ENCODE measurements at places on chromosomes 3 and 15.

DNA sequence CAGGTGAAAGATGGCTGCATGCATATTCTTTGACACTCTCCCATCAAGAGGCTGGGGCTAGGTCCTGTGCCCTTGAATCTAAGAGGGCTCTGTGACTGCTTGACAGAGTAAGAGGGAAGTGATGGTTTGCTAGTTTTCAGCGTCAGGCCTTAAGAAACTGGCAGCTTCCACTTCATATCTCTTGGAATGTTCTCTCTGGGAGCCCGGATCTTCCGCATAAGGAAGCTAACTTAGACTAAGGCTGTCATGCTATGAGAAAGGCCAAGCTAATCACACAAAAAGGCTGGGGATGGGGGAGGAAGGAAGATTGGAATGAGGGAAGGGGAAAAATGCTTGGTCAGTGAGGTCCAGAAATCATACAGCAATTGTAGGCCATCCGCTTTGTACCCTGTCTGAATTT lies 50.0 kb downstream of the MB21D2 start:
- no peak for DNase-seq

GRCh38 chr15:39786447-39787056 lies 3.9 kb upstream of the FSIP1 start:
- peak; percentile 74 for DNase-seq

DNA sequence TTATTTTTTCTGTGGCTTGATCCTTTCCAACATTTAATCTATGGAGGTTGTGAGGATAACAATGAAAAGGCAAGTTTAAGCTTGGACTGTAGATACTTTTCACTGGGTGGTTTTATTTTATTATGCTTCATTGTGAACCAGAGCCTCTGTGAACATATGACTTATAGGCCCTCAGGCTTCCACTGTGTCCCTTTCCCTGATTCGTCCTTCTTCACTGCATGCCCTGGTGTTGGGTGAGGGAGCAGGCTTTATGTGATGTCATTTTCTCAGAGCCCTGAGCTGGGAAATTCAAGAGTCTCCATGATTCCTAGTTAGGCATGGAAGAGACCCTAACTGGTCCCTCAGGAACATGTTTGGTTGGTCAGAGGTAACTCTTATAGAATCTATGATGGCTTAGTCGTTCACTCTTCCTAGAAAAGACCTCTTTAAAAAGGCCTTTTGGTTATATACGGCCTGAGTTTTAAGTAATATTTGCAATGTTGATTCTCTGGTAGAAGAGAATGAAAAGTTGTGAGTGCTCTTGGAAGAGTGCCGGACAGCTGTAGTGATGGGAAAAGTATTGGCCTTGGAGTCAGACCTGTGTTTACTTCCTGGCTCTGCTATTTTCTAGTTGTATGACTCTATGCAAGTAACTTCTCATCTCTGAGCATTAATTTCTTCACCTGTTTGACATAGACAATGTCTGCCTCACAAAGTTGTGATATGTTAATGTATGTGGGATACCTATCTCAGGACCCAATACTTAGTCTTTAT lies 168.4 kb downstream of the LPP start:
- no peak for DNase-seq

DNA sequence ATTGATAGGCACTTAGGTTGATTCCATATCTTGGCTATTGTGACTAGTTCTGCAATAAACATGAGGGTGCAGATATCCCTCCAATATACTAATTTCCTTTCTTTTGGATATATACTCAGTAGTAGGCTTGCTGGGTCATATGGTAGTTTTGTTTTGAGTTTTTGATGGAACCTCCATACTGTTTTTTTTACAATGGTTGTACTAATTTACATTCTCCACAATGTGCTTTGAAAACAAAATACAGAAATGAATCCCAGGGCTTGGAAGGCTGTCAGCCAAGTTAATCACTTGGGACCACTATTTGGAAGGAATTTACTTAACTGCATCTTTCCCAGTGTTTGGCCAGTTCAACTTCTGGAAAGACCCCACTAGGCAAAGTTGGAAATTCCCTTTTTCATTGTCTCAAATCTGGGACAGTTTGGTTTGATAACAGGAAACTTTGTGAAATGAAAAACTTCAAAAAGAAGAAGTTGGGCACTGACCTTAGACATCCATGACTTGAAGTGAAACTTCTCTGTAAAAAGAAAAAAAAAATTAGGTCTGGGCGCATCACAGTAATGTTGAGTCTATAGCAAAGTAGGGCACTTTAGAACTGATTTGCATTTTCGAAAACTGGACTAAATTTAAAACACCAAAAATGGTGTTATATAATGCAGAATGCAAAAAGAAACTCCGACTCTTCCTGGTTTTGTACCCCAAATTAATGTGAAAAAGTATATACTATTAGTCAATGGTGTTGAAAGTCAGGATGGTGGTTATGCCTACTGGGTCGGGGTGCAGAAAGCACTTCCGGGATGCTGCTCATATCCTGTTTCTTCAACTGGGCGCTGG lies 6.0 kb downstream of the CTSH start:
- no peak for DNase-seq

GRCh38 chr15:68782589-68783161 lies 38.0 kb downstream of the ANP32A start:
- DNase-seq, result no peak

DNA sequence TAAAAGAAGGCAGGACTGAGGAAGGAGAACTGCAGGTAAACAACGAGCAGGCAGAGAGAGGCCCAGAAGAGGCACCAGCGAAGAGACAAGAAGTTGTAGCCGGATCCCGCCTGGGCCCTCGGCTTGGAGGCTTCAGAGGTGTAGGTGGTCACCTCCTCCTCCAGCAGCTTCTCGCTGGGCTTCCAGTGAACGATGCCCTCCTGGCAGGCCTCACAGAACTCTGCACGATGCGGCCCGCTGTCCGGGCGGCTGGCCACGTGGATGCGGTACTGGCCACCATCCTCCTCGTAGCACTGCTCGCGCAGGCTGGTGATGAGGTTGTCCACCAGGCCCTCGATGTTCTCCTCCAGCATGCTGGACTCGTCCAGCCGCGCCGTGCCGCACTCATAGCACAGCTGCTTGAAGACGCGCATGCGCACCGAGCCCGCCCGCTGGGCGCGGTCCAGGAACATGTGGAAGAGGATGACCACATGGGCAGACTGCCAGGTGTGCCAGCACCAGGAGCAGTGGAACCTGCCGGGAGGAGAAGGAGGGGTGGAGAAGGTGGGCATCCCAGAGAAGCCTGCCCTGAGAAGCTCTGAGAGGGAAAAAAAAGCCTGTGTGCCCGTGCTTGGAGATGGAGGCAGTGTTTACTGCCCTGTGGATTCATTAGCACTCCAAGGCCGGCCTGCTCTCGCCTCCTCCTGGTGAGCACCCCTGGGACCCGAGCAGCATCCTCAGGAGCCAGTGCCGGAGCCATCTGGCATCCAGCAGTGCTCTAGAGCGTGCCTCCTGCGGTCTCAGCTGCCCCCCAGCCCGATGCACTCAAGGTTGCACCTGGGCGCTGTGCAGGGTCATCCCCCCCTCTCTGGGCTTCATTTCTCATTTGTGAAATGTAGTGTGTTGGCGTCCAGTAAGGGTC lies 3.6 kb downstream of the RTP2 start:
- no peak for DNase-seq

DNA sequence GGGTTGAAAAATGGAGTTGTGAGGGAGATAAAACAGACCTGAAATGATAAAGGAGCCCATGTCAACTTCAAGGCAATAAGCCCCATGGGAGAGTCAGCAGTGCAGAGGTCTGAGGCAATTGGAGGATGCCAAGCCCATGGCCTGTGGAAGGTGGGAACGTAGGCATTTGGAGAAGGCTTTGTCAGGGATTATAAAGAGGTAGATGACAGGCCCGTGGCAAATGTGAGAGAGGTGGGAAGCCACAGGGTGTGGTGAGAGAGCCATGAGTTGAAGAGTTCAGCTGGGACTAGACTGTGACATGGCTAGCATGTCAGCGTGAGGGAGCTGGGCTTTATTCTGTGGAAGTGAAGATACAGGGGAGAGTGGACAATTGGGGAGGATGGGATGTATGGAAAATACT lies 35.4 kb downstream of the MFSD1 start:
- DNase-seq, result no peak

GRCh38 chr15:34214135-34214534 lies 4.2 kb upstream of the KATNBL1 start:
- no peak for DNase-seq

GRCh38 chr15:56667517-56667916 lies 65.8 kb downstream of the ZNF280D start:
- DNase-seq, result no peak

GRCh38 chr15:89575146-89575655 lies at the start of gene TICRR:
Gene TICRR, plus strand, starts transcription at chr15:89575469. Its CDS starts 118 bp downstream, at chr15:89575587.
- peak; percentile 100 for DNase-seq

DNA sequence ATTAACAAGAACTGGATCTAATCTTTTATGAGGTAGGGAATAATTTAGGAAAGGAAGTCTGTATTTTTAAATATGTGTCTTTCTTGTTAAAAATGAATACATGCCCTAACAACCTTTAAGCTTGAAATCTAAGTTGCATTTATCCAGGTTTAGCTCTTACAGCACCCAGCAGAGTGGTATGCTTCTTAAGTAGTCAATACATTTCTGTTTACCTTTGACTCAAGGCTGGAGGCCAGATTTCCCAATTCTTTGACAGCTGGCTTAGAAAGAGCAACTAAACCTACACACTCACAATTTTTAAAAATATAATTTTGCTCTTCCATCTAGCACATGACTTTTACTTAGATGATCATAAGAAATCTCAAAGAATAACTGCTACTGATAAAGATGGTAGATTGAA lies 148.9 kb downstream of the DPH6 start:
- no peak for DNase-seq

DNA sequence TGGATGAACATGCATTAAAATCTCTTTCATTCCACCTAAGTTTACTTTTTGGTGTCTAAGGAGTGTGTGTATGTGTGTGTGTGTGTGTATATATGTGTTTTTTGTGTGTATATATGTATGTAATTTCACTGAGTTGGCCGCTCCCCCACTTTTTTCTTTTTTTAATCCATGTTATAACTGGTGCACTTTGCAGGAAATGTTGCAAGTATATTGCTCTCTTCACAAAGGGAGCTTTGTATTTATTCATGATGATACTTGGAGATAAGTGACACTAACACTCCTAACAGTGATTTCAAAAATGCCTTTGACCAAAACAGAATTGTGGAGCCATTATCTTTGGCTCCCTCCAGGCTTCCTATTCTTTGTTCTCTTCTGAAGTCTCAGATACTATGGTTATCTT lies 95.8 kb downstream of the FNDC3B start:
- DNase-seq, result no peak

- DNase-seq, result no peak
These were observed 205.8 kb downstream of the ALCAM start for GRCh38 chr3:105572501-105572900.

- no peak for DNase-seq
These were observed 552.6 kb upstream of the CBLB start for GRCh38 chr3:106421426-106421825.

DNA sequence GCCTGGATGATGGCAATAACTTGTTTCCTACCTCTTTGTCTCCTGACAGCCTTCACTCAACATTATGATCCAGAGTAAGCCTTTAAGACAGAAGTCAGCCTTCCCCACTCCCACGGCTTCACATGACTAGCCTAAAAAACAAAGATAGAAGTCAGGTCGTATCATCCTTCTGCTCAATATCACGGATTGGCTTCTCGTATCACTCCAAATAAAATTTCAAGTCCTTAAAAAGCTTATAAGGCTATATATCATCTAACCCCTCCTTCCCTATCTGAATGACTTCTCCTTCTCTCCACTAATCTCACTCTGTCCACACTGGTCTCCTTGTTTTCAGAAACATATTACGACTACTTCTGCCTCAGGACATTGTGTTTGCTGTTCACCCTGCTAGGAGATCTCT lies 47.7 kb upstream of the AP4E1 start:
- no peak for DNase-seq

DNA sequence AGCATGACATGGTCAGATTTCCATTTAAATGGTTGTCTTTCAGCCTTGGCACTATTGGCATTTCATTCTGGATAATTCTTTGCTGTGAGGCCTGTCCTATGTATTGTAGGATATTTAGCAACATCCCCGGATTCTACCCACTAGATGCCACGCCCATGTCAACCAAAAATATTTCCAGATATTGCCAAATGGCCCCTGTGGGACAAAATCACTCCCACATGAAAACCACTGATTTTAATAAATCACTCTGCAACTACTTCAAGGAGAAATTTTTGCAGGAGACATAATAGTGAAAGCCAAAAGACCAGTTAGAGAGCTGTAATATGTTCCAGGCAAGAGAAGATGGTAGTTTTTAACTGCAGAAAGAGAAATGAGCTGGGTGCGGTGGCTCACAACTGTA lies 55.9 kb upstream of the RARB start:
- no peak for DNase-seq

DNA sequence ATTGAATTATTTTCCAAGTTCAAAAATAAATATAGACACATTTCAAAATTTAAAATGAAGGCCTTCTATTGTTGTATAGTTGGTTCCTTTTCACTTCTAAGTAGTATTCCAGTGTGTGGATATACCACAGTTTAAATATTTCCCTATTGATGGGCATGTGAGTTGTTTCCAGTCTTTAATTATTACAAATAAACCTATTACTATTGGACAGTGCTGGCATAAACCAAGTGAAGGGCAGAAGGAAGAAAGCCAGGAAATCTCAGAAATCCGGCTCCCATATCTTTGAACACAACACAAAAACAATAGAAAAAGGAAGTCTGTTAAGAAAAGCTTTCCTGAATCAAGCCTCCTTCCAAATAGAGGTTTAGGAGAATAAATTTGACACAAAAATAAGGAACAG lies 26.1 kb downstream of the GOLGB1 start:
- DNase-seq, result no peak

GRCh38 chr3:118406562-118406961 lies 628.1 kb downstream of the IGSF11 start:
- DNase-seq, result no peak

GRCh38 chr3:138461896-138462295 lies 27.5 kb downstream of the ESYT3 start:
- no peak for DNase-seq

GRCh38 chr3:14525685-14526631 lies 14.2 kb downstream of the GRIP2 start:
- no peak for DNase-seq

GRCh38 chr3:170423001-170423615 lies 4.4 kb downstream of the CLDN11 start:
- no peak for DNase-seq

DNA sequence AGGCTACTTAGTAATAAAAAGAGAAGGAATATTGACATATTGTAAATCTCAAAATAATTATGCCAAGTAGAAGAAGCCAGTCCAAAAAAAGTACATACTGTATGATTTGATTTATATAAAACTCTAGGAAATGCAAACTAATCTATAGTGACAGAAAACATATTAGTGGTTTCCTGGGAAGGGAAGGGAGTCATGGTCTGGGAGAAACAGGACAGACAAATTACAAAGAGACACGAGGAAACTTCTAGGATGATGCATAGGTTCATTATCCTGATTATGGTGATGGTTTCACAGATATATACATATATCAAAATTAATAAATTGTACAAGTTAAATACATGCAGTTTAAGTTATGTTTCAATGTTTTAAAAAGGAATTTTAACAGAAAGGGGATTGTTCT lies 81.0 kb upstream of the GOLGA8B start:
- DNase-seq, result no peak

GRCh38 chr3:134651347-134652041 lies 672 bp upstream of the KY start:
- DNase-seq, result no peak

- DNase-seq, result no peak
These were observed 51.3 kb downstream of the TIPARP start for GRCh38 chr3:156725682-156726081.
